ENCODE measurements at places on chromosomes 2 and 18.

GRCh38 chr2:20164061-20164733 is 60.7 kb downstream of the SDC1 start:
- DNase-seq = peak; percentile 11

DNA sequence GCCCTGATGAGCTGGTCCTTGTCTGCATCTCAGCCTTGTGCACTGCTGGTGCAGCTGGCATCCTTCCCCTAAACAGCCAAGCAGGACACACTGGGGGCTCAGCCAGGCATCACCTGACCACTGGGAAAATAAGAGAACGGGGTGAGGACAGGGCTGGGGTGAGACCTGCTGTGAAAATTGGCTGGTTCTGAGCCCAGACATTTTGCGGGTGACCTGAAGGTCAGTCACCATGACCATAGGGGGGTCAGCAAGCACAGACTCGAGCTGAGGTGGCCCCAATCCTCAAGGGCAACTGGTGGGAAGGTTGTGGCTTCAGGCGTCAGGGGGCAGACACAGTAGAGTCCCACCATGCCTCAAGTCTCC is 144.9 kb upstream of the TWIST2 start:
- no peak for DNase-seq

- no peak for DNase-seq
These were observed 123.1 kb downstream of the RTTN start for GRCh38 chr18:70082430-70082829.

GRCh38 chr2:119198240-119198840 is 25.3 kb upstream of the STEAP3 start:
- DNase-seq = no peak

DNA sequence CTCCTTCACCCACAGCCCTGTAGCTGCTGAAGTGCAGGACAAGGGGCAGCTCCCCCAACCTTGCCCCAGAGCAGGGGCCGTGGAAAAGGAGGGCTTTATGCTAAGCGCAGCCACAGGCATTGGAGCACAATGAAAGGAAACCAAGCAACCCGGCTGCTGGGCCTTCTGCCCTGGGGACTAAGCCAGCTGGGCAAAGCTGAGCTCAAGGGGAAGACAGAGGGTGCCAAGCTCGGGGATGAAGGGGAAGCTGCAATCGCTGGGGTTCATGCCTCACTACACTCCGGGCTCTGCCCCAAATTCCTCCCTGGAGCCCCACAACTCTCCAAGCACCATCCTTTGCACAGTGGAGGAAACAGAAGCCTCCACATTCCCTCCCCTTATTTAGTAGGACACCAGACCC is 12.4 kb downstream of the SFXN5 start:
- DNase-seq = no peak

DNA sequence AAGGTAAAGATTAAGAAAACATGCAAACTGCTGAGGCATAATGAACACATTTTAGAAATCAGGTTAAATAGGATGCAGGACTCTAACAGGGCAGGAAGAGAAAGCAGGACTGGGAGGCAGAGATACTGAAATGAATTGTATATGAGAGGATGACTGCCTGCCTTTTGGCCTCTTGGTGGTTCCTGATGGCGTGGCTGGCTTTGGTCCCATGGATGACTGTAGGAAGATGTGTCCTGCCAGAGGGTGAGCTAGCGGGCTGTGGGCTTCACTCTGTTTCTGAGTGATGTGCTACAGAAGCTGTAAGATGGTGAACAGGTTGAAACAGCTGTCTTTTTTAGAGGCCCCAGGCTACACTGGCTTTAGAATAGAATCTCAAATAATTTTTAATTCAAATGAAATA is 517.0 kb downstream of the SLC4A3 start:
- DNase-seq = no peak

DNA sequence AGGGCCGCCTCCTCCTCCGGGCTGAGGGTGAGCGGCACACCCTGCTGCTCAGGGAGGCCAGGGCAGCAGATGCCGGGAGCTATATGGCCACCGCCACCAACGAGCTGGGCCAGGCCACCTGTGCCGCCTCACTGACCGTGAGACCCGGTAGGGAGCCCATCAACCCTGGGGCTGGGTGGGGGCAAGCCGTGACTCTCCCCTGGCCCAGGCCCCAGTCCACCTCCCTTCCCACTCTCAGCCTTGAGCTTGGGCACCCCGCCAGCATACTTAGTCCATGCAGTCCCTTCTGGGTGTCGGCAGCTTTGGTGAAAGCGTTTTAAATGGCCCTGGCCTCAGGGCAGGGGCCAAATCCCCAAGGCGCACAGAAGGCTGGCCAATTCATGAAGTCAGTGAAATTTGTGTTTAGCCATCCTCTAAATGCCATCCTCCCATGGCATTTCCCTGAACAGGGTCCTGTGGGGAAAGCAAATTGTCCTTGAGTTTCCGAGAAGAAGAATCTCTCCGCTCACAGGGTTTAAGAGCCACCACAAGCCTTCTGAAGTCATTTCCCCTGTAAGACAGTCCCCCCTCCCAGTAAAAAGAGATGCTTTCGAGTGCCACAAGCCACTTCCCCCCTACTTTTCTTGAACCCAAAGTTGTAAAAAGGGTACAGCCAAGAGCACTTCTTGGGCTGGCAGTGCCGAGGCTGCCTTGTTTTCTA is 17.2 kb downstream of the SPEG start:
- no peak for DNase-seq

DNA sequence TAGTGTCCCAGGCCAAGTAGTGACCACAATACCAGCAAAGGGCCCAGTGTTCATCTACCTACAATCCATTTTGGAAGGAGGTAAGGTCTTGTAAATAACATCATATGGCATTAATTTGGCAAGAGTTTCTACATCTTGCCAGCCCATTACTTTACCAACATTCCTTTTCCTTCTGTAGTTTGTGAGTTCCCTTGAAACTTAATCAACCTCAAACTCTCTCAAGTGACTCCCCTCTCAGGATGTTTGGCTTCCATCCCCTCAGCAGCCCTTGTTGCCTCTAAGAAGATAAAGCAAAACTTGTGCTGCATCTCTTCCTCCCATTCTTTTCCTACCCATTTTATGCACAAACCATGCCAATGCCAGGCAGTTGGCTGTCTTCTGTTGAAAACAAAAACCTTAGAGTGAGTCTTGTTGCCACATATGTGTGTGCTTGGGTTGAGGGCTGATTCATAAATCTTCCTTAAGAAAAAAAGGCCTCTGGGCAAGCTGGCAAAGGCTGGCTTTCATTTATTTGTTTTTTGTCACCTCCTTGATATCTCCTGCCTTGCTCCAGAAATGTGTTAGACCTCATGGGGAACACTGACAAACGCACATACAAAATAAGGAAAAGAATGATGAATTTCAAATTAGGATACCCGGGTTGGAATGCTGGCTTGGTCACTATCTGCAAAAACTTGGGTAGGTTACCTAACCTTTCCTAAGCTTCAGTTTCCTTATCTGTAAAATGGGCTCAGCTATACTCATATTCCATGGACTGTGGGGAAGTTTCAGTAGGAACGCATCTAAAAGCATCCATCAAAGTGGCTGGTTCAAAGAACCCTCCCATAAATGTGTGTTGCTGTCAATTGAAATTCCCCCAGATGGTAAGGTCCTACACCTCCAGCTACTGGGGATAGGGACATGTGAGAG is 29.4 kb upstream of the ST3GAL5 start:
- DNase-seq = no peak

DNA sequence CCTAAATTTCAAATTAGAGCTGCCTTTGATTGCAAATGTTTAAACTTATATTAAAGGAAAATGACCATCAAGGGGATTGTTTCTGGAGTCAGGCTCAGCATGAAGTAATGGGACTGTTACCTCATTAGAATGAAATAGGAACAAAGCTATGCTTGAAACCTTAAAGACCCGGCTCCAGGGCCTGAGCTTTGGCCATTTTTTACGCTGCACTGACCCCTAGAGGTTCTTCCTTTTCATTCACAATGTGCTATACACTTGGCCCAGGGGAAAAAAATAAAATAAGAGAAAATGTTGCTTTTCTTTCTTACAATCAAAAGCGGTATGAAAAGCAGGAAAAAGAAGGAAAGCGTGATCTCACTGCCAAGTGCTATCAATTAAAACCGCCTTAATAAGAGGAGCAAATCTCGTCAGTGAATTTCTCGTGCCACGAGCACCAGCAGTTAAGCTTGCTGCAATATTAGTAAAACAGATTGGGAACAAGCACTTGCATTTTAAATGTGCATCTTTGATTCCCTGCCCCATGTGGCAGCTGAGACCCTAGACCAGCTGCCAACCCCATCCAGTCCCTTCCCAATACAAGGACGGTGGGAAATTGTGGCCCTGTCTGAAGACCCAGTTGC is 96.6 kb downstream of the MBD2 start:
- DNase-seq = peak; percentile 50

DNA sequence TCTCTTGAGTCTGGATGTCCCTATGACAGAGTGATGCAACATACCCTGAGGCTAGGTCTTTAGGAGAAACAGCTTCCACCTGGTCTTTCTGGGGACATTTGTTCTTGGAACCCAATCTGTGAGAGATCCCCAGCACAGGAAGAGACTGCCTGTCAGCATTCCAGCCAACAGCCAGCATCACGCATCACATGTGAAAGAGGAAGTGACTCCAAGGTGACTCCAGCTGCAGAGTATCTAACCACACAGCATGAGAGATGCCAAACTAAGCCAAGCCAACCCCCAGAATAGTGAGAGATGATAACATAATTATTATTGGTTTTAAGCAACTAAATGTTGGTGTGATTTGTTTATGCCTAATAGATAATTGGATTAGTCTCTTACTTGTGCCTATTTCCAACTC is 35.7 kb downstream of the C18orf63 start:
- DNase-seq = no peak

DNA sequence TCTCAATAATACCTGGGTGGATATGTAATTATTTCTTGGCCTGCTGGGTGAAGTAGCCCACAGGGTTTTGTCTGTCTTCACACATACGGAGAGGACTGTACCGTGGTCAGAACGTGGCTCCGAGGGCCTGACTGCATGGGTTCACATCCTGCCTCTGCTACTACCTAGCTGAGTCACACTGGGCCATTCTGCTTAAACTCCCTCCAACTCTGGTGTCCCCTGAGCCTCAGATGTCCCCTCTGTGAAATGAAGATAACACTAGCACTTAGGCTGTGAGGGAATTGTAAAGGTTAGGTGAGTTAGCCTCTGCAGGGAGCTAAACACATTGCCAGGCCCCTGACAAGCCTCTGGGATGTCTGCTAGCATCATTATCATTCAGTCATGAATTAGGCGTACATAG is 120.1 kb upstream of the NABP1 start:
- no peak for DNase-seq

DNA sequence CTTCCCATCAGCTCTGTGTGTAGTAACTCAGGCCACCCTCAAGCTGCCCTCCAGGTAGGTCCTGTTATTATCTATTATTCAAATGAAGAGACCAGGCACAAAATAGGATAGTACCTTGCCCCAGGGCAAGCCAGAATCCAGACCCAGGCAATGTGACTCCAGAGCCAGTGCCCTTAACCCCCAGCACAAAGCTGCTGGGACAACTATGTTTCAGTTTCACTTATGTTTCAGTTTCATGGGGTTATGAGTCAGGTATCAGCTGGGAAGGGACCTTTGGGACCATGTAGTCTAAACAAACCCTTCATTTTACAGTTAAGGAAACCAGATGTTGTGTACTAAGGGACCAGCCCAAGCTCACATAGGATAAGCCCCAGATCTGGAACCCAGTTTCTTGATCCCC is 10.0 kb downstream of the HK2 start:
- DNase-seq = no peak

- no peak for DNase-seq
These were observed 54.6 kb downstream of the AAK1 start for GRCh38 chr2:69588945-69589344.

DNA sequence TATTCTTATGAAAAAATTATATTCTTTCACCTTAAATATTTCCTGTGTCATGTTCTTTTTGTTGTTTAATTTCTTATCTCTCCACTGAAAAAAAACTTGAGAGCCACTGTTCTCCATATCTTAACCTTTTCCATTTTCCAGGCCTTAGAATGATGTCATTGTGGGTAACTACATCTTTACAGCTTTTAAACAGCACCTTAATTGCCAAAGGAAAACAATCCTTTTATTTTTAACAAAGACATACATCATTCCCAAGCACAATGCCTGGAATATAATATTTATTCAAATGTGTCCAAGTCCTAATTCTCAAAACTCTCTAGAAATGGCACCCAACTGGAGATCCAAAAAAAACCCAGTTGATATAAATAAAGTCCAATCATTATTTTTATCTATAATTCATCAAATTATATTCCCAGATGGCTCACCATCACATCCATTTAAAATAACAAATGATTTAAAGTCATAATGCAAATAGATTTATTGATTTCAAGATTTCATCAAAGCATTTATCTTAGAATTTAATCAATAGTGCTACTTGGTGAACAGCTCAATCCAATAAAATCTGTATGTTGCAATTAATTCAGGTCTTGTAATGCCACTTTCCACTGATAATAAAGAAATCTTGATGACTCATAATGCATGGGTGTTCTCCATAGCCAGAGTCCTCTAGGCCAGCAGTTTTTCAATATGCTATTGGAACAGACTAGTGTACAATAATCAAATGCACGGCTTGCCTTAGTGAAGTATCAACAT is 107.1 kb upstream of the MAPRE2 start:
- no peak for DNase-seq

GRCh38 chr18:25533218-25533617 is 181.3 kb upstream of the ZNF521 start:
- DNase-seq = no peak

GRCh38 chr2:27636766-27637165 is 7.9 kb downstream of the GPN1 start:
- DNase-seq = no peak

DNA sequence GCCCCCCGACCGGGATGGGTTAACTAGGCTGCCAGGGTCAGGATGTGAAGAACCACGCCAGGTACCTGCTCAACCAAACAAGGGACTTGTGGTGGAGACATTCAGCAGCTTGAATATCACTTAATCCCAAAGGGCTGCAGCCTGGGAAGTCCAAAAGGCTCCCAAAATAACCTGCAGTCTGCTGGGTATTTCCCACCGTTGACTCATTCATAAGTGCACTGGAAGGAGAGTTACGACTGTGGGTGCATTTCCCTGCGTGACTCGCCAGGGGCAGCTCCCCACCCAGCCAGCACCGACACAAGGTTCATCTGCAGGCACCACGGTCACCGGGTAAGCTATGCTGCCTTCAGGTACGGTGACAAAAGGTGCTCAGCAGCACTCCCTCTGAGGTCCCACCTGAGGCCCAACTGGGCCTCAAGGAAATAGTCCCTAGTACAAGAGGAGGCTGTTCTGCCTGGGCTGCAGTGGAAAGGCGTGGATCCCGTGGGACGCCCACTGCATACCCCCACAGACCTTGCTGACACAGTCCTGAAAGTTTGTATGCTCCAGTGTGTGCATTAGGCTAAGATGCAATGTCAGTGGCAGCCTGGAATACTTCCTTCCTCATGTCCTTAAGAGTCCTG is 86.5 kb downstream of the UXS1 start:
- DNase-seq = no peak

- no peak for DNase-seq
These were observed 492.1 kb upstream of the CNTNAP5 start for GRCh38 chr2:123532994-123533393.

DNA sequence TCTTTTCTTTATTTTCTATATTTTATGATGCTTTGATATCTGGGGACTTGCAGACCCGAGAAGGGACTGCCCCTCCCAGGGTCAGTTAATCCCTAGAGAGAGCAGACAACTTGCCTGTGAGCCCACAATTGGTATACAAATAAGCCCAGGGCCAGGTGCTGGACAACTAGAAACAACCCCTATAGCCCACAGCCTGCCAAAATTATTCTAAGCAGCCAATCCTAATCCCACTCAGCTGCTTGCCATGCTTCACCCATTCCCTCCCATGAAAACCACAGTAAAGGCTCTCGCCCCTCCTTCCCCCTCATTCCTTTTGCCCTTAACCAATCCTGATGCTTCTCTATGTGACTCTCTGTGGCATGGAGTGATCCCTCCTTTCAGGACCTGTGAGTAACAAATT is 380.7 kb downstream of the RBM43 start:
- no peak for DNase-seq

- no peak for DNase-seq
These were observed 524.2 kb upstream of the TCF4 start for GRCh38 chr18:56112013-56112749.
